ENCODE measurements at places on chromosomes 3 and 15. TPM values are rescaled to one million over a fixed set of nuclear protein-coding genes. Genes with fewer than 3 reads are reported as not detected.

C3orf18 gene
- 30.1 TPM for total RNA-seq

NANOGP8 gene
- not detected for total RNA-seq

LCMT2 gene
- 6.8 TPM for total RNA-seq

LEKR1 gene
- 0.30 TPM for total RNA-seq

MYEF2 gene
- total RNA-seq, result 0.88 TPM

PLCB2 gene
- total RNA-seq, result 4.0 TPM

IMPG2 gene
- total RNA-seq, result 0.64 TPM

ZBED2 gene
- total RNA-seq, result not detected

DISP2 gene
- total RNA-seq, result 0.82 TPM

SEMA3B gene
- 3.1 TPM for total RNA-seq

FGF12 gene
- 0.81 TPM for total RNA-seq

MOBP gene
- not detected for total RNA-seq

SCG5 gene
- total RNA-seq, result not detected

CMTM8 gene
- total RNA-seq, result 4.2 TPM

LTF gene
- 3.8 TPM for total RNA-seq

SLC49A4 gene
- 26.9 TPM for total RNA-seq

ECE2 gene
- not detected for total RNA-seq

SUSD5 gene
- 0.34 TPM for total RNA-seq

AGBL1 gene
- 6.6 TPM for total RNA-seq

VWA5B2 gene
- not detected for total RNA-seq

CAND2 gene
- 220 TPM for total RNA-seq

CLRN1 gene
- total RNA-seq, result not detected

FANCD2OS gene
- total RNA-seq, result not detected

HIGD2B gene
- total RNA-seq, result not detected

PCOLCE2 gene
- total RNA-seq, result 8.9 TPM
